Activated naive CD8-positive, alpha-beta T cell treated with anti-CD3 and anti-CD28 coated beads, Interleukin-2, amount 10 ng/mL, durations not matched to agents 7 days and 5 days (primary cell): ENCODE measurements at places on chromosomes 16 and 17. TPM values are rescaled to one million over a fixed set of nuclear protein-coding genes. Genes with fewer than 3 reads are reported as not detected.

The DLX3 gene
- total RNA-seq = not detected

The MAPK7 gene
- 26.8 TPM for total RNA-seq

The TMEM220 gene
- 1.7 TPM for total RNA-seq

The LIMD2 gene
- 453 TPM for total RNA-seq

The ST6GALNAC1 gene
- not detected for total RNA-seq

The CMTM1 gene
- 10.6 TPM for total RNA-seq

- peaks cover 5% of the 10 kb centered on the region for H3K4me1 ChIP-seq
- no peaks in the 10 kb centered on the region for H3K27me3 ChIP-seq
- H3K4me3 ChIP-seq = no peak overlapping the region
- H3K36me3 ChIP-seq = no peaks in the 10 kb centered on the region
- DNase-seq = no peak
Measured at GRCh38 chr16:14353340-14353739, 276.7 kb downstream of the PARN start.

DNA sequence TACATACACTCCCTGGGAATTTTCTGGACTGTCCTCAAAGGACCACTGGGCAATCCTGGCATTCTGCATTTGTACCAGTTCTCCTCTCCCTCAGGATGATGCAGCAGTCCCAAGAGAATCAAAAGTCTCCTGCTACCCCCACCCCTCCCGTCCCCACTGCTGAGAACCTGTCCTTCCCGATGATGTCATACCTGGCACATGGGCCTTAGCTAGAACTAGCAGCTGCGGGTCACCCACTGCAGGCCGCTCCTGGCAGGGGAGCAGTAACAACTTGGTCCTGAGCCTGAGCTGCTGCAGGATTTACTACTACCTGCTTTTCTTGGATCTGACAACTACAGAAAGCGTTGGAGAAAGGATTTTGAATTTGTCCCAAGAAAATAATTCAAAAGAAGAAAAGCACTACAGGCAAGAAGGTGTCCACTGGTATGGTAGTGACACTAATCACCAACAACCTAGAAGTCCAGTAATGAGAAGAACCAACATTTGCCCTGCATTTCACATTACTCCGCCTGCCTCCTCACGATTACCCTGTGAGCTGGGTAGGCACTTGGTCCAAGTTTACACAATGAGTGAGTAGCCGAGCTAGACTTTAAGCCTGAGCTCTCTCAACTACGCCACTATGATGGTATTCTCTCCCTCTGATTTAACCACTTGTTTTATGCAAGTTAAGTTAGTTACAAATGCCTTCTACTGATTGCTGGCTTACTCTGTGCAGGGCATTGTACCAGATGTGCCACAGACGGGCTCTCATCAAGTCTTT, 55.3 kb upstream of the ETV4 start:
- peaks cover 3% of the 10 kb centered on the region for H3K27me3 ChIP-seq
- no peaks in the 10 kb centered on the region for H3K36me3 ChIP-seq
- DNase-seq = no peak

- peaks cover 32% of the 10 kb centered on the region for H3K36me3 ChIP-seq
- H3K27ac ChIP-seq = no peak overlapping the region
Measured at GRCh38 chr16:29736764-29737163, 9.0 kb downstream of the C16orf54 start.

DNA sequence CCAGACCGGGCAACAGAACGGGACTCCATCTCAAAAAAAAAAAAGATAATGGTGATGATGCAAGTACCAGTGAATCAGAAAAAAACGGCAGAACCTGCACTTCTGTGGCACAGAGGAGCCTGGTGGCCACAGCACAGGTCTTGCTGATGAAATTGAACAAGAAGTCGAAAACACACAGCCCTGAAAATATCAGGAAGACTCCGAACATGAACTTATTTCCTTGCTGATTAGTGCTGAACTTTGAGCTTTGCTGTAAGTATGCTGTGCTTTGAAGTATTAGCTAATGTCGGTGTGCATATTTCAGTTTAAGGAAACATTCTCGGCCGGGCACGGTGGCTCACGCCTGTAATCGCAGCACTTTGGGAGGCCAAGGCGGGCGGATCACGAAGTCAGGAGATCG, 10.9 kb upstream of the MYO15B start:
- H3K27me3 ChIP-seq = peaks cover 4% of the 10 kb centered on the region
- DNase-seq = no peak
- no peak overlapping the region for H3K27ac ChIP-seq
- H3K36me3 ChIP-seq = no peaks in the 10 kb centered on the region

DNA sequence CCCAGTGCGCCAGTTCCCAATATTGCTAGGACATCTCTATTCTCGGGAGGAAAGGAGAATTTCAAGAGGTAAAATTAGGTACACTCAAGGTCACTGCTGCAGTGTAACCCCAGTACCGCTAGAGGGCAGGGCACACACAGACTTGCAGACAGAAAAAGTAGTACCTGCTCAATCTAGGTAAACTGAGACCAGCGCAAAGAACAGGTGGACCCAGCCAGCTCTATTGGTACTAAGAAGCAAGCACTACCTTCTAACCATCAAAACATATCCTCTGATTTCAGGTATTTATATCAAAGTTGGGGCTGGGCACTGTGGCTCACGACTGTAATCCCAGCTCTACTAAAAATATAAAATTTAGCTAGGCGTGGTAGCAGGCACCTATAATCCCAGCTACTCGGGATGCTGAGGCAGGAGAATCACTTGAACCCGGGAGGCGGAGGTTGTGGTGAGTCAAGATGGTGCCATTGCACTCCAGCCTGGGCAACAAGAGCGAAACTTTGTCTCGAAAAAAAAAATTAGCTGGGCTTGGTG, 3.6 kb upstream of the WDR81 start:
- H3K4me3 ChIP-seq = no peak overlapping the region
- peaks cover 2% of the 10 kb centered on the region for H3K36me3 ChIP-seq
- peaks cover 31% of the 10 kb centered on the region for H3K4me1 ChIP-seq
- peak; percentile 73 for DNase-seq
- peaks cover 1% of the 10 kb centered on the region for H3K27me3 ChIP-seq

DNA sequence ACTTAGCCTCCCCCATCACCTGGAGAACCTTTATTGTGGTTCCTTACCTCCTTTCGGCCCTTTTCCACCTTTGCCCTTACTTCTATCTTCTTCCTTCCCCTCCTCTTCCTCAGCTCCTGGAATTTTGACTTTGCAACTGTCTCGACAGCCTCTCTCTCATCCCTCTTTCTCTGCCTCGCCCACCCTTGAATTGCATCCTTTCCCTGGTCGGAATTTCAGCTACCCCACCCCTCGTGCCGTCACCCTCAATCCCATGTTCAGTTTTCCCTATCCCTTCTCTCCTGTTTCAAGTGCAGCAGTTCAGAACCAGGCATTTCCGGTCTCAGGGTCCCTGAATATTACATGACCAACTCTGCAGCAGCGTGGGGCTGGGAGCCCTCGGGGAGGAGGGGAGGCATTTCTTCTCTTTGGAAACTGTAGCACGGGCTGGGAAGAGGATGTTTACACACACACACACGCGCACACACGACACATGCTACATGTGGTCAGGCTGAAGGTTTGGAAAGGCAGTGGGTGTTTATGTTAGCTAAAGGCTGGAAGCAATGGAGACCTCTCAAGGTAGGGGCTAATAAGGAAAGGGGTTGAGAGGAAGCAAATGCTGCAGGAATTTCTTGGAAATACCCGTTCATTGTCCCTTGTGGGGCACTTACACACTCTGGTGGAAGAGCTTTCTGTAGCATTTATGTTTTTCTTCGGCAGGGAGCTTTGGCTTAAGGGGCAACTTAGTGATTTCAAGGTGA, 971 bp downstream of the MINK1 start:
- H3K4me1 ChIP-seq = peaks cover 27% of the 10 kb centered on the region
- no peak for DNase-seq
- H3K27ac ChIP-seq = peak overlapping the region; percentile 76
- H3K4me3 ChIP-seq = peak overlapping the region; percentile 86
- H3K27me3 ChIP-seq = no peaks in the 10 kb centered on the region
- H3K36me3 ChIP-seq = peaks cover 9% of the 10 kb centered on the region

GRCh38 chr17:8117980-8118768, at the start of gene ALOXE3:
TSS of gene ALOXE3 (minus strand) at chr17:8118514. CDS start at chr17:8117990, 524 bp downstream.
- H3K4me3 ChIP-seq = peak within 1 kb of the TSS; percentile 90
- H3K36me3 ChIP-seq = peaks cover 2% of the 10 kb centered on the region
- peak within 1 kb of the TSS; percentile 89 for H3K27ac ChIP-seq
- peaks cover 39% of the 10 kb centered on the region for H3K4me1 ChIP-seq
- DNase-seq = peak; percentile 41
- peaks cover 60% of the 10 kb centered on the region for H3K27me3 ChIP-seq

- H3K4me3 ChIP-seq = peak overlapping the region; percentile 37
- H3K36me3 ChIP-seq = peaks cover 55% of the 10 kb centered on the region
- DNase-seq = no peak
- H3K27ac ChIP-seq = no peak overlapping the region
- no peaks in the 10 kb centered on the region for H3K27me3 ChIP-seq
Measured at GRCh38 chr16:48284772-48285409, 37.6 kb upstream of the ABCC11 start.
